ENCODE measurements at places on chromosomes 7 and 10.

GRCh38 chr7:33762911-33763306 is 142.4 kb upstream of the BMPER start:
- DNase-seq = no peak

DNA sequence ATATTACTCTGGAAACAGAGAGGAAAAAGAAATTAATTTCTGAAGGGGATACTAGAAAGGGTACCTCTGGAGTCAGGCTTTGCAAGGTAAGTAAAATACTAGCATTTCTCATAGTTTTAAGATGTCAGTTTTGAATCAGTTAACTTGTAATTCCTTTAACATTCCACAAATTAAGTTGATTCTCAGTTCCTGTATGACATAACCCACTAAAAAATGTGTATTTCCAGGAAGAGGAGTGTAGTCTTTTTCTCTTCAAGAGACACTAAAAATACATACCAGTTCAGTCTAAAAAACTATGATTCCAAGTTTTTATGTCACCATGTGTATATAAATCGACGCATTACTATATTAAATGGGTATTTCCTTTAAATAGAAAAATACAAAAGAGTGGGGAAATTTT is 113.2 kb downstream of the CDK6 start:
- DNase-seq = no peak

- no peak for DNase-seq
Observed at GRCh38 chr7:157165987-157166386, 27.3 kb downstream of the UBE3C start.

DNA sequence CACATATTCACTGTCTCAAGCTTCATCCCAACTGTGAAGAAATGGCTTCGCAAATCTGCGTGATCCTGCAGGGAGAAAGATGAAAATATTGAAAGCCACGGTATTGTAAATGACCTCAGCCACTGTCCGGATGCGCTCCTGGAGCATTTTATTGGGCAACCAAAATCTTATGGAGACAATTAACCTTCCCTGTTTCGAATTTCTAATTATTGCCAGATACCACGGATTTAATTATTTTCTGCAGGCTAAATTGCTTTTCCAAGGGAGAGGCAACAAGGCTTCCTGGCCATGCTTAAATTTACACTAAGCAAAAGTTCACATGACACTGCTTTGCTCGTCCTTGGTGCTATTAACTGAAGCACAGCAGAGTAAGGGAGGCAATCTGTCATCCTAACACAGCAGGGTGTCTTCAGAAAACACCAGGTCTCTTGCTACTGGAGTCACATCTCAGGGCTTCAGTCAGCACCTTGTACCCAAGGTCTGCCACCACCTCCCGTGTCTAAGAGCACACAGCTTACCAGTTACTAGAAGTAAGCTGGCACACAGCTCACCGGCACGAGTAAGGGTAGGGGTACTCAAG is 162.2 kb downstream of the SFMBT2 start:
- no peak for DNase-seq

DNA sequence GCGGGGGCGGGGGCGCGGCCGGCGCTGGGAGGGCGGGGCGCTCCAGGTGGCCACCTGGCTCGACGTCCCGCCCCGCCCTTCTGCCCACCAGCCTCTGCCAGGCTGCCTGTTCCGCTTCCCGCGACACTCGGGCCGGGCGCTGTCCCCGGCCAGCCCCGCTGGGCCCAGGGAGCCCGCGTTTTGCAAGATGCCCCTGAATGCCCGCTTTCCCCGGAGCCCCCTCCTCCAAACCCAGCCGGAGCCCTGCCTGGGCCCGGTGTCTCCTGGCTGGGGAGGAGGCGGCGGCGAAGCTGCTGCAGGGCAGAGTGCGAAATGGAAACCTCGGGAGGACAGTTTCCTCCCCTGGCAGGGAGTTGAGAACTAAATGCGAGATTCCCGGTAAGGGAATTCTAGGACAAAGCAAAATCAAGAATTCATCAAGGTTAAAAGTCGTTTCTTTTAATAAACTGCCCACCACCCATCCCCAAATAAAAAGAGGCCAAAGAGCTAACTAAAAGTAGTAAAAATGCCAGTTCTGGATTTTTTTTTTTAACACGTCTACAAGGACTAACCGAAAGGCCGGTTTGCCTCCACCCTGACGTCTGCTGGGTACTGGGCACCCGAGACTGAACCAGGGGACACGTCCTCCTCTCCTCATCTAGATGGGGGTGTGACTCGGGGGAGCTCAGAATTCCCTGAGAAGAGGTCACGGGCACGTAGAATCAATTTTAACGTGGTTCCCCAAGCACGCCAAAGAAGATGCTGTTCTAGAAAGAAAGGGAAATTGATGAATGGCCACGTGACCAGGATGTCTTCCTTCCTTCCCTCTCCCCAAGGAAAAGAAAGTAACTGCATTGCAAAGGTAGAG is 200.4 kb upstream of the NFE2L3 start:
- DNase-seq = no peak

Measured in left lung (tissue), 14 donors.